ENCODE measurements at places on chromosomes 2 and 18.

- DNase-seq = no peak
Measured at GRCh38 chr18:35740656-35741055, 159.1 kb downstream of the GALNT1 start.

- no peak for DNase-seq
Measured at GRCh38 chr2:83221258-83221657, 1237.8 kb downstream of the SUCLG1 start.

DNA sequence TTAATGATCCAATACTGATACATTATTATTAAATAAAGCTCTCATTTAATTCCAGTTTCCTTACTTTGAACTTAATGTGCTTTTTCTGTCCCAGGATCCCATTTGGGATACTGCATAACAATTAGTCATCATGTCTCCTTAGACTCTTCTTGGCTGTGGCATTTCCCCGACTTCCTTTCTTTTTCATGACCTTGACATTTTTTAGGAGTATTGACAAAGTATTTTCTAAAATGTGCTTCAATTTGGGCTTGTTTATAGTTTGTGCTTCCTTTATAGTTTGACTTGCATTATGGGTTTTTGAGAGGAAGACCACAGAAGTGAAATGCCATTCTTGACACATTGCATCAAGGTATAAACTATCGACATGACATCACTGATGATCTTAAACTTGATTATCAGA is 46.1 kb upstream of the KIF5C start:
- no peak for DNase-seq

- DNase-seq = no peak
Measured at GRCh38 chr18:77896586-77897252, 647.1 kb downstream of the GALR1 start.

GRCh38 chr2:104834431-104835153 is 19.3 kb upstream of the POU3F3 start:
- no peak for DNase-seq

DNA sequence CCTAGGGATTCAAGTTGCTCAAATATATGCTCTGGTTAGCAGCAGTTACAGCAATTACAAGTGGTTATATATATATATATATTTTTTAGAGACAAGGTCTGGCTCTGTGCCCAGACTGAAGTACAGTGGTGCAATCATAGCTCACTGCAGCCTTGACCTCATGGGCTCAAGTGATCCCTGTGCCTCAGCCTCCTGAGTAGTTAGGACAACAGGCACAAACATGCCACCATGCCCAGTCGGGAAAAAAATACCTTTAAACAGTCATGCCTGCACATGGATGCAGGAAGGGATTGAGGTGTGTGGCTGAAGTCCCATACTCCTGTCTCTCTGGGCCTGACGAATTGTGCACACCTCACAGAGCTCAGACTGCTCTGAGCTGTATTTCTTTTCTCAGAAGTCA is 19.6 kb upstream of the DNAH7 start:
- no peak for DNase-seq

DNA sequence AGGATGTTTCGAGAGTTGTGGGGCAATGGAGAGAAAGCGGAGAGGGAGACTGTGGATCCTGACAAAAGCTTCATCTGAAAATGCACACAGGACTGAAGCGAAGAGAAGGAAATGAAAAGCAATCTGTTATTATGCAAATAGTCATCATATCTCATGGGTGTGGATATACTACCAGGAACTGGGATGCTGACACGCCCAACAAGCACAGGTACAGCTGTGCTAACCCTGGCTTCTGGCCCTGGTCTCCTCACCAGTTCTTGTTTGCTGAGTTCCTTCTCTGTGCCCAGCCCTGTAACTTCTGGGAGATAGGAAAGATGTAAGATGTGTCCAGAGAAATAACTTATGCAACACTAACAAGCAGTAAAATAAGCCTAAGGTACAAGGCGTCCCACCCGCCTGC is 358.8 kb downstream of the CMPK2 start:
- no peak for DNase-seq
